GM04504 (cell line): ENCODE measurements at places on chromosomes 7 and 10.

- DNase-seq: no peak
Observed at GRCh38 chr10:72692744-72692993, 726 bp downstream of the MCU start.

DNA sequence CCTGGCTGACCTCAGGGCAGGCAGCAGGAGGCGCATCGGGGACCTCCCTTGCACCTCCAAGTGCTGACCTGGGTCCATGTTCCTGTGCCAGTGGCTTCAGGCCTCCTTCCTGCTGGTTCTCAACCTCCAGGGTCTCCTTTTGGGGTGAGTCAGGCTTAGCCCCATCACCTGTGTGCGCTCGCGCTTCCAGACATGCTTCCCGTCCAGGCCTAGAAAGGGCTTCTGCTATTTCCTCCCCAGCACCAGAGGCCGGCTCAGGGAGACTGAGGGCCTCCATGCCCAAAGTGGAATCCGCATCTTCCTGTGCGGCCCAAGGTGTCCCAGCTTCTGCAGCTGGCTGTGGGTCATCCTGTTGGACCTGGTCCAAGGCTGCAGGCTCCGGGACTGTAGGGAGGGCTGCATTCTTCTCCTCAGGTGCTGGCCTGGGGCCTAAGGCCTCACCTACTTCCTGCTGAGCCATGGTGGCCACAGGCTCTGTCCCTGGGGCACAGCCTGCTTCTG lies 5.9 kb downstream of the NACAD start:
- no peak for DNase-seq

- DNase-seq: no peak
Observed at GRCh38 chr7:19713676-19714075, 4.8 kb upstream of the POLR1F start.

DNA sequence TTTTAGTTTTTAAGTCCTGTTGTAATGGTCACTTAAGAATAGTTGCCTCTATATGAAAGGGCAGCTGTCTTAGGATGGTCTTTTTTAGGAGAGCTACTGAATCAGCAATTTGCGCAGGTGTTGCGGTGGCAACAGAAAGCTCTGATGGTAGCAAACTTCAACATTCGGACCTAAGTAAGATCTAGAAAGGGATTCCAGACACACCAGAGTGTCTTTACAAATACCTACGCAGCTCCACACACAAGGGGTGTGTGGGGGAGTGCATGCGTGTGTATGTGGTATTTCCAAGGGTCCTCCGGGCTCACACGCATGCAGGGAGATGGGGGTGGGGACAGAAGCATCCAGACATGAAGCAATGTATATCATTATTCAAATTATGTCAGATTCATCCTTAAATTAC lies 438.6 kb upstream of the MGMT start:
- no peak for DNase-seq

DNA sequence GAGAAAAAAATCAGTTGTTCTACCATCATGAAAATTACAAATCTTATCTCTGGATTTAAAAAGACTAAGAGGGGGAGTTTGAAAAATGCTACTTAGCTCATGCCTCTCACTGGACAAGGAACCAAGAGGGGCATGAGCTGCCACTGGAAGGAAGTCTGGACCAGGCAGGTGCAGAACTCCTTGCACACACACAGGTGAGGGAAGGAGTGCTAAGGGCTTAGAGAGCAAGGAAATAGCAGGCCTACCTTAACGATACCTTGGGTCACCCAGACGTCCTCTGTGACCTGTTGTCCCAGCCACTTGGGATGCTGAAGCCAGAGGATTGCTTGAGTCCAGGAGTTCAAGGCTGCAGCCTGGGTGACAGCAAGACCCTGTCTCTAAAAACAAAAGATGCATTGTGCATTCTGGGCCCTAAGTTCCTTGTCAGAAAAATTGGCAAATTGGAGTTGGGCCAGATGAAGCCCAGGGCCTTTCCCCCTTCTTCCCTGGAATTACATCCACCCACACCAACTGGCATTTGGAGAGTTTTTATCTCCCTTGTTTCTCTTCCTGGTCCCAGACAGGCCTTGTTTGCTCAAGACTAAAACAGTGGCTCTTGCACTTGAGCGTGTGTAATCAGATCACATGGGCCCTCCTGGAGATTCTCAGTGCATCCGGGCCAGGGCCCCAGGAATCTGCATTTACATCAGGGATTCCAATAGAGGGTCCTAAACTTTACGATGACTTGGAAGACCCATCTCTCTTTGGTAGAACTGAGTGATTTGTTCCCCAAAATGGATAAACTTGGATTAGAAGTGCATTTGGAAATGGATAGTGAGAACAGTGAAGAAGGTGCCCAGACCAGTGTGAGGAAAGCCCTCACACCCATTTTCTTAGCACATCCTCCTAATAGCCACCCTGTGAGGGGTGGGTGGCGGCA lies 3.0 kb downstream of the DDIT4 start:
- DNase-seq: no peak

DNA sequence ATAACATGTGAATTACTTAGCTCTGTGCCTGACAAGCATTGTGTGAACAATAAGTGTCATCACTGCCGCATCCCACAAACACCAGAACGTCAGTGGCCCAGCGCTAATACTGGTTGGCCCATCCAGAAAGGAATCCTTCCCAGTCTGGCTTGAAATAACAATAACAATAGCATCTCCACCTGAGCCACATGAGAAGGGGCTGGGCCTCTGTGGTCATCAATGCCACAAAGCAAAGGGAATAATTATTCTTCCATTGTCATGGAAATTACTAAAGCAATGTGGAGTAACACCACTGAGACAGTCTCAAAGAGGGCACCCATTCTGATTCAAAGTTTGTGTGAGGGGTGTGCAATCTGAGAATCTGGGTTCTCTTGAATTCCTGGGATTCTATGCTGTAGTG lies 105.7 kb upstream of the INHBA start:
- DNase-seq: no peak

DNA sequence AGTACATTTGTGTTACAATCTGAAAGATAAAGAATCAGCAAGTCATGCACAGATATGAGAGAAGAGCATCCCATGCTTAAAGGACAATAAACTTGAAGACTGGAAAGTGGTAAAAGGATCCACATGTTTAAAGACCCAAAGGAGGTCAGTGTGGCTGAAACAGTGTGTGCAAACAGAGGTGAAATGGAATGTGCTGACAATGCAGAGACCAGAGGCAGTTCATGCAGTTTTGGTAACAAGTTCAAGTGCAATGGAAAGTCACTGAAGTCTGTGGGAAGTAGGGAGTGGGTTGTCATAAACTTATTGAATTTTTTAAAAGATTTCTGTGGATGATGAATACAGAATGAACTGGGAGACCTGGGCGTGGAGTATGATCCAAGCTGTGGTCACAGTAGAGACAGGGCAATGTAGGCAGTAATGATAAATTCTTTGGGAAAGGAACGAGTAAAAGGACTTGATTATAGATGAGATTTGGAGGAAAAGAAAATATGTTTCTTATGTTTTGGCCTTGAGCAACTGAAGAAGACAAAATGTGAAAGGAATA lies 408.0 kb downstream of the HGF start:
- DNase-seq: no peak

DNA sequence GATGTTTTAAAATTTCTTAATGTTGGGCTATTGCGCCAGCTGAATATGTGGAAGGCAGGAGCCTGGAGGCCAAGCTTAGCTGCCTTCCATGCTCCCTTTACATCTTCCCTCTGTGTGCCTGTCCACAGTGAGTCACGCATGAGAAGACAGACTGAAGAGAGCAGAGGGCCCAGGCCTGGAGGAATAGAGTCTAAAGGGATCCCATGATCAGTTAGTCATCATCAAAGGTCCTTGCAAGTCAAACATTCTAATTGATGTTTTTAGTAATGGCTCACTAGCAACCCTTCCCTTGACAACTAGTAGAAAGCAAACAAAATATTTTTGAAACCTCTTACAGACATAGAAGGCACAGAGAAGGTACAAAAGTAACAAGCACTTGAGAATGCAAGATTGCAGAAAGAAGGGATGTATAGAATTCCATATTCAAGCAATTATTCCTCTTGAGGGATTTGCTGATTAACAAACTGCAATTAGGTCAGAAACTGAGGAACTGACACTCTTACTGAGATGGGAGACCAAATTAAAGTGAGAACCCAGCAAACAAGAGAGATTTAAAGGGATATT lies 30.7 kb upstream of the APBB1IP start:
- DNase-seq: peak; percentile 32

- DNase-seq: peak; percentile 87
Observed at GRCh38 chr10:24873281-24873683, 79.1 kb downstream of the PRTFDC1 start.

- no peak for DNase-seq
Observed at GRCh38 chr10:132666705-132667341, 119.1 kb downstream of the NKX6-2 start.

DNA sequence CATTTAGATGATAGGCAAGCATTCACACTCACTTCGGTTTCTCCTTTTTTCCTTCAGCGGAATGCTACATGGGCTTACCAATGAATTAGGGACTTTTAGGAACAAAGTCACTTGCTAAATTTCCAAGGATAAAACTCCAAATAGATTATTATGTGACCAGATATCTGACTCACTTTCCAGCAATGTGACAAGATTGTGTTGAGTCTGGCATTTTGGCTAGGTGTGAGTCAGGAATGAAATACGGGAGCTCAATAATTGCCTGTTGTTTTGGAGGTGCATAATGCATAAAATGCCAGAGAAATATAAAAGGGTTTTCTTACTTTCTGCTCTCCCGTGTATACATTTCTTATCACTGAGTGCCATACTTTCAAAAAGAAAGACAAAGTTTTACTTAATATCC lies 721.1 kb downstream of the KCNMA1 start:
- no peak for DNase-seq

DNA sequence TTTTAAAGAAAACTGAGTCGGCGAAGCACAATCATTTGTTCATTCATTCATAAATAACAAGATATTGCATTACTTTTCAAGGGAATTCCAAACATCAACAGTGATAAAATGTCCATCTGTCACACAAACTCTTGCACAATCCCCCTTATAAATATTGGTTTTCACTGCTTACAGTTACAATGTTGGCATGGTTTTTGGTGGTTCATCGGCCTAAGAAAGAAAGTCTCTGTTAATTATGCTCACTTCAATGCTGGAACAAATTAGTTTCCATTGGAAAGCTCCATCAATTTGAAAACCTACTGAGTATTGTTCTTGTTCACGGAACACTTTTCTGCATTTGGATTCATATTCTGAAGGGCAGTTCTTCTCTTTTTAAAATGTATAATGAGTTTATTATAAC lies 188.5 kb downstream of the JAZF1 start:
- DNase-seq: no peak

DNA sequence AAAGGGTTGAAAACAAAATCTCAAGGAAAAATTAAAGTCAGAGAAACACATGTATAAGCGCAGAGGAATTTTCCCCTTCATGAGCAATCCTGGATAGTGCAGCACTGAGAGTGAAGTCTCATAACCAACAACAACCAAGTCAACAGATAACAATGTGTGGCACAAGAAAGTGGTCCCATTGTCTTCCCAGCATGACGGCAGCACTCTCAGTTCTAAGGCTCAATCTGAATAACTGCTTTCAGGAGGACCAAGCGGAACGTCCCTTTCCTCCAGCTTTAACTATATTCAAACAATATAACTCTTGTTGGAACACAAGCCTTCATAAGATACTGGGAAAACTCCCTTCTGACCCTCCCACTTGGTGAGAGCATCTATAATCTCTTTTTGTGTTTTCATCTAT lies 137.9 kb downstream of the RAPGEF5 start:
- no peak for DNase-seq

DNA sequence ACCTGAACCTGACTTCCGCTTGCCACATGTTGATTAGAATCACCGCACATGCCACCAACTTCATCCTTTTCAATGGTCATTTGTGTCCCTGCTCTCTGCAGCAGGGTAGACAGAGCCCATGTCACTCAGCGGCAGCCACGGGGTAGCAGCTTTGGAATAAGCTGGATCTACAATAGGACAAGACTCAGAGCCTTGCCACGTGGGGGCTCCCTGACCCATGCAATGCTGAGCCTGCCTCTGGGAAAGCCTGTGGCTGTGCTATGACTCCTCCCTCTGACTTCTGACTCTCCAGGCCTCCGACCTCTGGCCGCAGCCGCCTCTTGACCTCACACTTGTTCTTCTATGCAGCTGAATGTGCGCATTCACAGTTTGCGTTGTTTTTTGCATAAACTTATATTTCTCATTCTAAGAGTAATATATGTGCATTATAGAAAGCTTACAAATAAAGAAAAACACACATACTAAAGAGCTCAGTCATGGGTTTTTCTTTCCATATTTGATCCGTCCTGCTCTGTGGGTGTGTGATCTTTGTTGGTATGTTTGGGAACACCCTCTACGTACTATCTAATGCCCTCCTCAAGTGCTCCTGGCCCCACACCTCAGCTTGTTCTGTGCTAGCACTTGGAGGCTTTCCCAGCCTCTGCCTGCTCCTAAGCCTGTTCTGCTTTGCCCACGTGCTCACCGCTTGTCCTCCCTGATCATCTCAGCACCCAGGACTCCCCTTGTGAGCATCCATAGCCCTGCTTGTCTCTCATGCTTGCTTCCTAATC lies 198.0 kb upstream of the MKI67 start:
- DNase-seq: no peak

DNA sequence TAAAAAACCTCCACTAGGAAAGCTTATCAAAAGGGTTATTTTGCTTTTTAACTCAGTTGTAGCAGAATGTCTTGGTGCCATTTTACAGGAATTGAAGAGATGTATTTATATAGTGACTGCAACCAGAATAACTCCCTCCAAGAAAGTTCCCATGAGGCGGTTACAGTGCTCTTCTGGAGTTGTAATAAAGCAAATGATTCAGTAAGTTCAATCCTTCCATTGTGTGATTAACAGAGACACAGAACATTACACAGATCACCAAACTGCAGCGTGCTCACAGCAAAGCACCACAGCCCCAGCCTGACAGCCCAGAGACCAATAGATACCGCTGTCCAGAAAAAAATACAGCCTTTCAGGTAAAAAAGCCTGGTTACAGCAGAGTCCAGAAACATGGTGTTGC lies 21.9 kb upstream of the CABCOCO1 start:
- DNase-seq: no peak

GRCh38 chr10:59126991-59127390 lies 49.5 kb upstream of the PHYHIPL start:
- DNase-seq: no peak

GRCh38 chr7:130910949-130911944 lies 177.2 kb upstream of the KLF14 start:
- no peak for DNase-seq

GRCh38 chr10:89502549-89502948 lies 32.8 kb downstream of the SLC16A12 start:
- DNase-seq: no peak

- DNase-seq: no peak
Observed at GRCh38 chr10:12344375-12345110, 4.8 kb upstream of the CAMK1D start.

- no peak for DNase-seq
Observed at GRCh38 chr7:83119494-83119893, 43.2 kb downstream of the PCLO start.
